ENCODE measurements at places on chromosomes 1 and 21.

DNA sequence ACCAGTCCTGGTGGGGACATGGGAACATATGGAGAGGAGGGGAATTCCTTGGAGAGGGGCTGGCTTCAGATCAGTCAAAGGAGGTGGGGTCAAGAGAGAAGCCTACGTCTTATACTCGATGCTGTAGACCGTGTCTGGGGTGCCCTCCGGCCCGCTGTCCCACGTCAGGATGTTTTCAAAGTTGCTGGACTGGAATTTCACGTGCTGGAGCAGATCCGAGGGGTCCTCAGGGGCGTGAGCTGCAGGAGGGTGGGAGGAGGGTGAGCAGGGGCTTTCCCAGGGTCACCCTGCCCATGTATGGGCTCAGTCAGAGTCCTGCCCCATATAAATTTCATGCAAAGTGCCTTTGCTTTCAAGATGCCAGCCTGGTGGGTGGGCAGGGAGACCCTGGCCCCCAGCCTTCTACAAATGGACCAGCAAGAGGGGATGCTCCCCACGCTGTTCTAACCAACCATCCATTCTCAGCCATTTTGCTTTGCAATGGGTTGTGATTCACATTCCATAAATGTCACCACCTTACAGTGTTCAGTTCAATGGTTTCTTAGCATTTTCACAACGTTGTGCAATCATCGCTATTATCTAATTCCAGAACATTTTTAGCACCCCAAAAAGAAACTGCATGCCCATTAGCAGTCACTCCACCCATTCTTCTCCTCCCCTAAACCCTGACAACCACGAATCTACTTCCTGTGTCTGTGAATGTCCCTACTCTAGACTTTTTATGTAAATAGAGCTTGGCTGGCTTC, 4.3 kb downstream of the IL22RA1 start:
- DNase-seq, result no peak

DNA sequence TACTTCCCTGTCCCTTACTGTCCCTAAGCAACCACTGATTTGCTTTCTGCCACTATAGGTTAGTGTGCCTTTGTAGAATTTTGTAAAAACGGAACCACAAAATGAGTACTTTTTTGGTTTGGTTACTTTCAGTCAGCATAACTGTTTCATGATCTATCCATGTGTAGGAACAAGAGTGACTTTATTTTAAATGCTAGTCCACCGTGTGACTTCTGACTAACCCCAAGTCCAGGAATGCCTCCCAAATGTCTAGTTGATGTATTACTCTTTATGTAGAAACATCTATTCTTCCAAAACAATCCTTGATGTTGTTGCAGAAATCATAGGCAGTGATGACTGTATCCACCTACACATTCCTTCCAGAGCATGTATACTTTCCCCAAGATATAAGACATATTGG, 21.3 kb downstream of the ATPAF1 start:
- DNase-seq, result no peak

- no peak for DNase-seq
These were observed 37.5 kb upstream of the HOOK1 start for GRCh38 chr1:59776960-59777852.

DNA sequence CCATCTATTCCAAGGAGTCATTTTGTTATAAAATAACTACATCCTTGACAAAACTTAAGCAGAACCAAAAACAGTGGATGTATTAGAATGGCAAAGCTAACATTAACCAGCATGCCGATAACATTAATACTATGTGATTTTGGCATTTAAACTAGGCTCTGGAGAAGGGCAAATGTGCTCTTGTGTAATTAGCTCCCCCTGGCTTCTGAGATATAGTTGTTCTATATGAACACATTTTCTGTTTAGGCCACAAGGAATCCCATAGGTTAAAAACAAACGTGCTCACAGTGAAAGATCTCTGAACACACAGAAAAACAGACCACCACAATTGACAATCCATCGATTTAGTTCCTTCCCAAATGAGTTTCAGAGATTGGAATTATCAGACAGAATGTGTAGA, 57.4 kb upstream of the TARS2 start:
- peak; percentile 53 for DNase-seq

GRCh38 chr1:19617376-19617775, 26.7 kb upstream of the NBL1 start:
- DNase-seq, result no peak

DNA sequence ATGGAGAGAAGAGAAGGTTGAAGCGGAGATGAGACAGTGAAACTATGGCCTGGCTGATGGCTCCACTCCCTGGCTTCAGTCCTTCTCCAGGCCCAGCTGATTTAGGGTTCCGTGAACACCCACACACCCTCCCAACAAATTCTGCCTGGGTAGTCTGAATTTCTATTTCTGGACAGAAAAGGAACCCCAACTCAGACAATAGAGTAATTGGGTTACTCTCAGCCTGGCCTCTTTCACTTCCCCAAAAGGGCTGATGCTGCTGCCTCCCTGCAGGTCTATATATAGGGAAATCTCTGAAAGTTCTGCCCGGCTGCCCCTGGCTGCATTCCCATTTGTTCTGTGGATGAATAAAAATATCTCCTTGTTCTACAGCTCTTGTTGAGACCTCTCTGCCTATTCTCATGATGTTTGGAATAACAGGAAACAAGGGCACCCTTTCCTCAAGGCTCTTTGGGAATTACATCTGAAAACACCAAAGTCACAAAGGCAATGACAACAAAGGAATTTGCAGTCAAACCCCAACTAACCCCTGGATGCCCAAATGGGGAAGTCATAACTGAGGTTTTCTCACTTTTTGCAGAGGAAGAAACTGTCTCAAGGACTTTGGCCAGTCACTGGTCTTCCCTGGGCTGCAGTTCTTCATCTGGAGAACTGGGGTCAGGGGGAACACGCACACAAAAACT, 11.4 kb upstream of the ZSCAN20 start:
- DNase-seq, result no peak
